ENCODE measurements at places on chromosomes 5 and 9.

GRCh38 chr5:152097128-152097527, 172.5 kb upstream of the GLRA1 start:
- DNase-seq = no peak

DNA sequence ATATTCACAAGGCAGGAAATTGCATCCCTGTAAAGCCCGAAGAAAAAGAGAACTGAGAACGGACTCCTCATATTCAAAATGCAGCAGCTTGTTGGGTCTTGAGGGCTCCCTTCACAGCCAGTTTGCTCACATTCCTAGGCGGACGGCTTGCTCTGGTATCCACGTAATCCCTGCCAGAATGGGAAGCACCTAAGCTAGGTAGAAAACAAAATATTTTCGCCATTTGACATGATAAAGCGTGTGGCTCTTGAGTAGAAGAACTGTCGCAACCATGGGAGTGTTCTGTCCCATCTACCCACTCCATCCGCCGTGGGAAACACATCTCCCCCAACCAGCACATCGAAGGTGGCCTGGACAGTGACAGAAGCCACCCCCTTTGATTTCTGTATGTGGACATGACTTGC, 183.1 kb downstream of the GAS1 start:
- DNase-seq = no peak

- peak; percentile 39 for DNase-seq
Observed at GRCh38 chr5:137858223-137858916, 9.3 kb upstream of the MYOT start.

- DNase-seq = peak; percentile 69
Observed at GRCh38 chr9:6354072-6354686, 26.0 kb downstream of the TPD52L3 start.

GRCh38 chr9:120486347-120486746, 93.6 kb downstream of the CDK5RAP2 start:
- no peak for DNase-seq

GRCh38 chr9:36169708-36170107, 520 bp downstream of the CCIN start:
- DNase-seq = no peak

GRCh38 chr9:6134661-6135180, 80.9 kb upstream of the IL33 start:
- no peak for DNase-seq

DNA sequence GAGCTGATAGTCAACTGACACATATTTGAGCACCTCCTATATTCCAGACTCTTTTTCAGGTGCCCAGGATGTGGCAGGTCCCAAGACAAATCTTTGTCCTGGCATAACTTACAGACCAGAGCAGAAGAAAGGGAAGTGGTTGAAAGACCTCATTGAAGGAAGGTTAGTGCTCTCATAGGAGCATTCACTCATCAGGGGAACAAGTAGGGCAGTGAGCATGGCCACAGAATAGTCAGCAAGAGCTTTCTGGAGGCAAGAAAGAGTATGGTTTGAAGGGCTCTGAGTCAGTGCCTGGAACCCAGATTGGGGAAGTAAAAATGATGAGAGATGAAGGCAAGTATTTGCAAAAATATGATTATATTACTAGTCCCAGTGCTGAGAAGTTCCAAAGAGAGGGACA, 25.0 kb upstream of the ERMP1 start:
- no peak for DNase-seq

DNA sequence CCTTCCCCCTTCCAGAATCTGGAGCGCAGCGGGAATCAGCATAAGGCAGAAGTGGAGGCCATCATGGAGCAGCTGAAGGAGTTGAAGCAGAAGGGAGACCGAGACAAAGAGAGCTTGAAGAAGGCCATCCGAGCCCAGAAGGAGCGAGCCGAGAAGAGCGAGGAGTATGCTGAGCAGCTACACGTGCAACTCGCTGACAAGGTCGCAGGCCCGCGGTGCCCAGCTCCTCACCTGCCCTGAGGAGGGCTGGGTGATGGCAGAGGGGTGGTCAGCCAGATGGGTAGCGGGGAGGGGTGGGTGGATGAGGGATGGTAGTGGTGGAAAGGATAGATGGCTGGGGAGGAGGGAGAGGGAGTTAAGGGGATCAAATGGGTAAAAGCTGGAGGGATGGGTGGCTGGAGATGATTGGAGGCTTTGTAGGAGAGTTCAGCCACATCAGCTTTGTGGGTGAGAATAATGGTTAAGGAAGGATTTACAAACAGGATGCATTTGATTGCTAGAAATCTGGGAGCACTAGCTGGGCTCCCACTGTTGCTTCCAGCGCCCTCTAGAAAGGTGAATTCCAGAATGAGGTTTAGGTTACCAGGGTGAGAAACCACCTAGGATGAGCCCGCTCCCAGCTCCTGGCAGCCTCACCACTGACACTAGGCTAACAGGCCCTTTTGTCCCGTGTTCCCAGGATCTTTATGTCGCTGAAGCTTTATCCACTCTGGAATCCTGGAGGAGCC, 19.7 kb upstream of the GLE1 start:
- no peak for DNase-seq

GRCh38 chr9:97710356-97711222, 13.4 kb upstream of the XPA start:
- peak; percentile 63 for DNase-seq

DNA sequence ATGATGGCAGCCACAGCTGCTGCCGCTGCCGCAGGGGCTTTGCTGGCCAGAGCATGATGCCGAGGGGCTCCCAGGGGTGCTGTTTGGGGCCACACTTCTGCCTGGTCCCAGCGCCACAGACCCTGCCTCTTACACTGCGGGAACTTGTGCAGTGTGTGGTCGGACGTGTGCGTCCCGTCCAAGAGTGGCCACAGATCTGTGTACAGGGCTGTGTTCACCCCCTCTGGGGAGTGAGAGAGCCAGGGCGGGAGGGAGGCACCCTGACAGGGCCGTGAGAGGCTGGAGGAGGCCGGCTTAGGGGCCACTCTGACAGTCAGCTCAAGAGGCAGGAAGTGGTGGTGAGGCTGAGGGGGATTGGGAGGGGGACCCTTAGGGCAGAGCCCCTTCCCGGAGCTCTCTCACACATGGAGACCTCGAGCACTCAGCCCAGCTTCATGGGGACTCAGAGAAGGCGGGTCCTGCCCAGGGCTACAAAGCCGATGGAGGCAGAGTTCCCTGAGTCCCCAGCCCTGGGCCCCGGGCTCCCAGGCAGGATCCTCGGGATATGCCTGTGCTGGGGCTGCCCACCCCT, 13.1 kb upstream of the CARD19 start:
- DNase-seq = no peak

DNA sequence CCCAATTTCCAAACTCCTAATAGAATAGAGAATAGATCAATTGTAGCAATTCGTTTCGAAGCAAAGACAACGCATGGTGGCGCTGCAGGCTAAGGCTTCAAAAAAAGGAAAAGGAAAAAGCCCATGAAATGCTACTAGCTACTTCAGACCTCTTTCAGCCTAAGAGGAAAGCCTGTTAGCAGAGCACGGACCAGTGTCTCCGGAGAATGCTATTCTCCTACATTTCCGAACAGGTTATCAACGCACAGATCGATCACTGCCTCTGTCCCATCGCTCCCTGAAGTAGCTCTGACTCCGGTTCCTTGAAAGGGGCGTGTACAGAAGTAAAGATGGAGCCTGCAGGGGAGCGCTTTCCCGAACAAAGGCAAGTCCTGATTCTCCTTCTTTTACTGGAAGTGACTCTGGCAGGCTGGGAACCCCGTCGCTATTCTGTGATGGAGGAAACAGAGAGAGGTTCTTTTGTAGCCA, at the start of gene PCDHB15:
Gene PCDHB15 (plus strand): TSS at position 146 of the 468 bp plus-strand sequence. CDS start 184 bp downstream, at position 330.
- peak; percentile 47 for DNase-seq

GRCh38 chr5:109653042-109653441, 36.7 kb upstream of the MAN2A1 start:
- DNase-seq = no peak

GRCh38 chr5:75617736-75618352, 6.6 kb downstream of the ANKDD1B start:
- no peak for DNase-seq

GRCh38 chr5:9624196-9624947, 5.8 kb downstream of the TAS2R1 start:
- DNase-seq = peak; percentile 31

DNA sequence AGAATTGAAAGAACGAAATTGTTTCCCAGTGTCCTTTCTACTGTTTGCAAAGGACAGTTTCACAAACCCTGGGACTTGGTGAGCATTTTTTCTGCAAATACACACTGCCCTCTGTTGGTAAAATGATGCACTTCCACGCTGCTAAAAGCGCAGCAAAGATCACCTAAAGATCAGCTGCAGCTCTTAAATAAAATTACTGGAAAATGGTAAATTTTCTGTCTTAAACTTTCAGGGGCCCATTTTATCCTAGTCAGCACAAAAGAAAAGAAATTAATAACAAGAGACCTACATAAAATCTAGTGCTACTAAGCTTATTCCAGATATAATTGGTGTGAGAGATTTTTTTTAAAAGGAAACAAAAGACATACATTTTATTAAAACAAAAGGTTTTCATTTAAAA, 566.0 kb downstream of the CAAP1 start:
- DNase-seq = peak; percentile 71

- no peak for DNase-seq
Observed at GRCh38 chr5:110413856-110414255, 312.6 kb downstream of the TMEM232 start.

DNA sequence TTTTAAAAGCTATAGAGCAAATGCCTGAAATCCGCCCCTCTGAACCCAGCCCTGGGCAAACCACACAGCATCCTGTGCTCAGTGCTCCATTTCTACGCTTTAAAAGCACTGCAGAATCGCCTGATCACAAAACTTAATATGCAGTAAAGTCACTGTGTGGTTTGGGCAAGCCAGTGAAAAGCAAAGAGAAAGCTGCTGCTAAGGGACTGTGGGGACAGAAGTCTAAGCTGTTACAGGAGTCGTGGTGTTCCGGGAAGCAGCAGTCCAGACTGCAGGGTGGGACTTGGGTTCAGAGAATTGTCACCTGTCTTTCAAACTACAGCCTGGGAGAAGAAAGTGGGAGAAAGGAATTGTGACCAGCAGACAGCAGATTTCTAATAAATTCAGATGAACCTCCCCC, 8.2 kb downstream of the RAPGEF1 start:
- no peak for DNase-seq

GRCh38 chr5:151781201-151781600, 9.4 kb downstream of the G3BP1 start:
- no peak for DNase-seq

- DNase-seq = no peak
Observed at GRCh38 chr5:26681861-26682260, 356.5 kb downstream of the CDH9 start.

DNA sequence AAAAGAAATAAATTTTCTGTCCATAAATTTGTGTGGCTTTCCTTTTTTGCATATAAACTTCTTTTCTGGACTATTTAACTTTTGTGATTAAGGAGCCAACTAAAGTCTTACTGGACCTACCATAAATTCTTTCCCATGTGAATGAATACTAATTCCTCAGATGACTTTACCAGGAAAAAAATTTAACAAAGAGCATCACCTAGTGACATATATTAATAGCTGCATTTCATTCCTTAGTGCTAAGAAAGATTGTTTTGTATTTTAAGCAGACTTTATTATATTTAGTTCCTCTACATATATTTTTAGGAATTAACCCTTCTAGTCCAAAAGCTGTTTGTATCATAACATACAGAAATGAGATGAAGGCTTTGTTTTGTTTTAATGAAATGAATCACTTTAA, 64.4 kb downstream of the C9orf85 start:
- no peak for DNase-seq

DNA sequence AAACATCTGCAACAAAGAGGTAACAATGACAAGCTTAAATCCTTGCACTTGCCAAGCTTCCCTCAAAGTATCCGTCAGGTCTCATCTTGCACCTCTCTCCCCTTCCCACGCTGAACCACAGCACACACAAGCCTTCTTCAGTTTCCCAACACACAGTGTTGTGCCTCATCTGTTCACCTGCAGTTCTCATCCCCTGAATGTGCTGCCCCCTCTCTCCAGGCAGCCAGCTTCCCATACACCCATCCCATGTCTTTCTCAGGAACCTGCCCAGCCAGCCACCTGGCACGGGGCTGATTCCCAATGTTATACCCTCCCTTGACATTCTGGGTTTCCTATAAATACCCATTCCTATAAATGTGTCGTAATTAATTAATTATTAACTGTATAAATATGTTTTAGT, 314.8 kb downstream of the PRELID2 start:
- no peak for DNase-seq

DNA sequence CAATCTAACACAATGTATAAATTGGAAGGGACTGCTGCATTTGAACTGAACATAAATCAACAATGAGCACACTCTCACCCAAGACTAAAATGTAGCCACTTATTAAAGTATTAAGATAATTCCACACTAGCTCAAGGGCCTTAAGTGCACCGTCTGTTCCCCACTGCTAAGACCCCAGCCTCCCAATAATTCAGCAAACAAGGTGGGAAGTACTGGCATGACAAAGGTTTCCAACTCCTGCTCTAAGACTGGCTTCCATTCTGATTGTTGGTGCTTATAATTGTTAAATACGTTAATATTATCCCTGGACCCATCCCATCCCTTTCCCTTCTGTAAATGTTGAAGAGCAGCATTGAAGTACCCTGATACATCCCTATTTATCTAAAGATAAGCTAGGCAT, 636.7 kb downstream of the NR2F1-AS1 start:
- DNase-seq = no peak

GRCh38 chr9:129331772-129332500, 153.9 kb upstream of the IER5L start:
- DNase-seq = no peak

- no peak for DNase-seq
Observed at GRCh38 chr5:146818822-146819221, 59.7 kb downstream of the PPP2R2B start.

- DNase-seq = no peak
Observed at GRCh38 chr9:32837551-32838058, 54.3 kb downstream of the TMEM215 start.

DNA sequence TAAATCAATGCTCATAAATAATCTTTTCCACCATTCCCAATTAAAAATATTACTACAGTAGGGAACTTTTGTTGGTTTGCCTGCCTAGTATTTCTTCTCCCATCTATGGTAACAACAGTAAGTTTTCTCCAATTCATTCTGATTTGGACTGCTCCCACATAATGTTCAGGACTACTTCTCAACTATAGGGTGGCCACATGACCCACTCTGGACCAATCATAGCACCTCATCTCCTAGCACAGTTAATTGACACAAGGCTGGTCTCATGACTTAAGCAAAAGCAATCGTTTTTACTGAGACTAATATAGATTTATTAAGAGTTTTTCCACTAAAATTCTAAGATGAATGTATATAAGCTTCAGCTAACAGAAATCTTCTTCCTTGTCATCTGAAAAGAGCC, 28.7 kb upstream of the SLCO6A1 start:
- DNase-seq = no peak

- DNase-seq = no peak
Observed at GRCh38 chr5:39605588-39606575, 181.1 kb upstream of the DAB2 start.

Measured in RPMI7951 (cell line).